ENCODE measurements at places on chromosomes 3 and 15. TPM values are rescaled to one million over a fixed set of nuclear protein-coding genes. Genes with fewer than 3 reads are reported as not detected.

KLHL40 gene
- total RNA-seq: not detected

MUC13 gene
- not detected for total RNA-seq

RFTN1 gene
- total RNA-seq: 47.8 TPM

HHLA2 gene
- total RNA-seq: under 0.01 TPM

SPRED1 gene
- total RNA-seq: 15.8 TPM

CYP1A2 gene
- total RNA-seq: not detected

ADGRG7 gene
- total RNA-seq: not detected

FSIP1 gene
- 0.85 TPM for total RNA-seq

LMAN1L gene
- total RNA-seq: not detected

CHL1 gene
- total RNA-seq: 0.09 TPM

OIP5 gene
- 3.6 TPM for total RNA-seq

SPINK8 gene
- not detected for total RNA-seq

TEX55 gene
- total RNA-seq: not detected

STAB1 gene
- total RNA-seq: 464 TPM

CCR5 gene
- total RNA-seq: not detected

CTXND1 gene
- total RNA-seq: not detected

SAMD7 gene
- total RNA-seq: not detected

KCNMB2 gene
- total RNA-seq: not detected

TMEM108 gene
- total RNA-seq: 0.23 TPM

STRIT1 gene
- not detected for total RNA-seq

LRTM1 gene
- total RNA-seq: not detected

EIF4A2 gene
- total RNA-seq: 1,344 TPM

DNAH1 gene
- 5.6 TPM for total RNA-seq

MCTP2 gene
- total RNA-seq: 9.0 TPM

LYZL4 gene
- total RNA-seq: not detected

KNG1 gene
- not detected for total RNA-seq

NR1I2 gene
- total RNA-seq: under 0.01 TPM

GOLGA6L1 gene
- total RNA-seq: not detected

EPB42 gene
- not detected for total RNA-seq

TMEM89 gene
- total RNA-seq: not detected

XCR1 gene
- not detected for total RNA-seq

EHHADH gene
- total RNA-seq: 7.7 TPM

C3orf85 gene
- not detected for total RNA-seq

KBTBD12 gene
- not detected for total RNA-seq

LRRC2 gene
- under 0.01 TPM for total RNA-seq

RPL22L1 gene
- 80.7 TPM for total RNA-seq

ROPN1 gene
- total RNA-seq: not detected

LARP6 gene
- 15.0 TPM for total RNA-seq

DAPK2 gene
- total RNA-seq: 6.5 TPM

GP9 gene
- not detected for total RNA-seq

CNTN4 gene
- 0.17 TPM for total RNA-seq

FBXO40 gene
- total RNA-seq: not detected

PLA1A gene
- total RNA-seq: 14.8 TPM

HES1 gene
- 45.8 TPM for total RNA-seq

CHRD gene
- 0.34 TPM for total RNA-seq

TMEM207 gene
- not detected for total RNA-seq

CELF6 gene
- 0.17 TPM for total RNA-seq

ADAMTS17 gene
- total RNA-seq: 0.33 TPM

GP5 gene
- under 0.01 TPM for total RNA-seq
